ENCODE measurements at places on chromosomes 2 and 18.

DNA sequence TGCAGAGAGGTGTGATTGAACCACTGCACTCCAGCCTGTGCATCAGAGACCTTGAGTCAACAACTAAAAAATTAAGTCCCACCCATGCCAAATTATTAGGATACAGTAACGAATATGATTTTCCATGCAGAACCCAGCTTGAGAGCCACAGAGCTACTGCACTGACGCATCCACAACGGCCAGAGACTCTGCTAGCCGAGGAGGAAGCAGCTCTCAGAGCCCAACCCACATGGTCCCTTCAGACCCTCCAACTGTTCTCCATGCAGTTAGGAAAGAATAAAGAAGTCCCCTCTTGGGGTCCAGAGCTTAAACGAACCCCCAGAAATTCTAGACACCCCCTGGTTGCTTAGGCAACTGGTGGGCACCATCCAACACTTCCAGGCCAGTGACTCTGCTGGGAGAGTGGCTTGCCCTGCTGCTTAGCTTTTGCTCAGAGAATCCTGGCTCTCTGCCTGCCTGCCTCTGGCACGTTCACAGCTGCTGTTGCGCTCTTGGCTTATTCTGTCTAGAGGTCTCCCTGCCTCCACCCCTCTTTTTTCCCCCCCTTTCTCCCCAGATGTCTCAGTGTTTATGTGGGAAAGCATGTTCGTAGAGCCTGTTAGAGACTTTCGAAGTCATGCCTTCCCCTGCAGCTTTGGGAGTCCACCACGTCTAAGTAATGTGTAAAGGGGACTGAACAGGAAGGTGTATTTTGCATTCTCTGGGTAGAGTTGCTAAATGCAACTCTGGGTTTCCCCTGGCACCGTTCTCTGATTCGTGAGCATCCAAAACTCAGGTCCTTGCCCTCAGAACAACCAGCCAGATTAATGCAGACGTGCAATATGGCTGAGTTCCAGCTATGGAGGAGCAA lies 26.0 kb upstream of the SP3 start:
- DNase-seq = no peak

DNA sequence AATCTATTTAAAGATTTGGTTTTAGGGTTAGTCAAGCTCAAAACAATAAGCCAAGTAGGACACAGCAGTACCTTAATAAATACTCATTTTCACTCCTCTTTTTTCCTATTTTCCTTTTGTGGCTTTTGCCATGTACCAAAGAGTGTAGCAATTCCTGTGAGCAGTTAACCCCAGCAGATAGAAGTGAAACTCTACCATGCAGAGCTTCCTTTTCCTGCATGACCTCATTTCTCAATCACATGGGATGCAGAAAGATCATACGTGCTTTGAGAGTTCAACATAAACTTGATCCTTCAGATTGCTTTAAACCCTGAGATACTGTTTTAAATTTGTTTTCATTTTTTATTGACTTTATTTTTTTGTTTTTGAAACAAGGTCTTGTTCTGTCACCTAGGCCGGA lies 99.1 kb upstream of the ARHGAP15 start:
- DNase-seq = no peak

DNA sequence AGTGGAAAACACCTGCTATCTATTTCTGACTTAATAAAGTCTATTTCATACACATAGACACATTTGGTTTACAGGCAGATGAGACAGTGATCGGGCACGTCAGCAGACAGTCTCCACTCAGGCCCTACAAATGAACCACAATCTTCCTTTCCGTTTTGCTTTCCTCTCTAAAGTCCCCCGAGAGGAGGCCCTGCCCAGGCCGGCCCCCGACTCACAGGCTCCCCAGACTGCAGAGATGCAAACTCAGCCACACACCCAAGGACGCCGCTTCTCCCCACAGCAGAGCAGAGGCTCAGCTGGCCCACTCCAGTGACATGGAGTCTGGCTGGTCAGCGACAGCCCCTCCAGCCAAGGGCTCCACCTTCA lies 9.3 kb upstream of the MTERF4 start:
- no peak for DNase-seq

DNA sequence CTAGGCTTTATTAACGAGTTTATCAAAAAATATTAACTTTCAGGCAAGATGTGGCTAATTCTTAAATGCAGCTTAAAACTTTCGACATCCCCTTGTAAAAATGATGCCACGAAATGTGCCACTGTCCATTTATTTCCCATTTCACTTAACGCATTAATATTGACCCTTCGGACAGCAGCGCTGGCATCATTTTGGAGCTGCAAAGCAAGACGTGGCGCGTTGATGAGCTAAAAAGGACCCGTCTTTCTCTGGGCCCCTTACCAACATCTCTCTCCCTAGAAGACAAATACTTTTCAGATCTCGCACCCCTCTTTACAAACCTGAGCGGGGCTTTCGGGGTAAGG lies 367.9 kb downstream of the MTX2 start:
- no peak for DNase-seq

DNA sequence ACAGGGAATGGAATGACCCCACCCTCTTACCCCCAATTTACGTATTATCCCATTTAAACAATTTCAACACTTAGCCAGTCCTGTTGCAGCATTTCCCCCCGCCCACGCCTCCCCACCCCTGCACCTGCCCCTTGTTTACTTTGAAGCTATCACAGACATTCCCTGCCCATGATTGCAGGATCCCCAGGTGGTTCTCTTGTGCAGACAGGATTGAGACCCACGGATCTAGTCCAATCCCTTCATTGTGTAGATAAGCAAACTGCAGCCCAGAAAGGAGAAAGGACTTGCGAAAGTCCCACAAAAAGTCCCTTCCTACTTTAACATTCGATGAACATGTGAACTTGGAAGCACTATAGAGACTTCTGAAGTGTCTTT lies 38.9 kb downstream of the TMEM17 start:
- no peak for DNase-seq

GRCh38 chr2:239768031-239768790 lies 256.9 kb downstream of the NDUFA10 start:
- DNase-seq = no peak

DNA sequence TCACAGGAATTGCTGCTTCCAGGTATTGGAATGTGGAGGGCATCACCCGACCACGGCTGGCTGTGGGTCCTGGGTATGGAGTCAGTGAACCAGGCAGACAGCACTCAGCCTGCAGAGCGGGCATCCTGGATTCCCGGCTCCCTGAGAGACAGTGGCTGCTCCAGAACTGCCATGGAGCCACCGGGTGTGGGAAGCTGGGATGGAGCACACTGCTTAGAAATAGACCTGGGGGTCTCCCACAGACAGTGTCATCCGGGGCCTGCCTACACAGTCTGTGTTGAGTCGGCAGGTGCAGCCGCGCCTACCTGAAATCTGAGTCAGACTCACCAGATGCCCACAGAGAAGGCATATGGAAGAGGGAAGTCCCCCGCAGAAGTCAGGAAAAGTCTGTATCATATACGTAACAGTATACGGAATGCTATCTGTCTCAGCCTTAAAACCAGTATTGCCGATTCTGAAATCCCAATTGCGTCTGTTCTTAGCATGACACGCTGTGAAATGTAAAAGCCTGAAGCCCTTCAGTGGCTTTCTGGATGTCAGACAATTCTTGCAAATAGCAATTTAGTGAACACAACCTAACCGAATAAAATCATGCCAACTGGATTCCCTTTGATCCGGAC lies 509.7 kb upstream of the MYT1L start:
- DNase-seq = no peak

GRCh38 chr2:33746208-33746800 lies 147.2 kb upstream of the FAM98A start:
- DNase-seq = no peak

All from amniotic stem cell (primary cell).